IMR-90 (cell line): ENCODE measurements at places on chromosomes 13 and 19.

- no peak for DNase-seq
These were observed 221.8 kb downstream of the OXGR1 start for GRCh38 chr13:96772426-96772825.

DNA sequence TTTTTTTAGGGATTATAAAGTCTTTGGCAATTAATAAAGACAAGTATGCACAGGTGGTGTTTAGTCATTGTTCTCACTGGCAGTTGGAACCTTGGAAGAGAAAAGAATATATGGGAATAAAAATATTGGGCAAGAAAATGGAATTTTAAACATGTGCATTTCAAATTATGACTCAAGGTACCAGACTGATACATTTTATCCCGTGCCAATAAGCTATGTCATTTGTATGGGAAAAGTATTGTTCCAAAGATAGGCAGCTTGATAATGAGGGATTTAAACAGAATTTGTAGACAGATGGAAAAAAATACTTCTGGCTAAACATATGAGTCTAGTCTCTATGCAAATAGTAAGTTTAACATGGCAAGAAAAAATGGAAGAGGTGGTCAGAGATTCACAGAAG, 169.5 kb upstream of the UFM1 start:
- peak; percentile 2 for DNase-seq

GRCh38 chr13:113231306-113232207, 22.1 kb downstream of the CUL4A start:
- DNase-seq: no peak

DNA sequence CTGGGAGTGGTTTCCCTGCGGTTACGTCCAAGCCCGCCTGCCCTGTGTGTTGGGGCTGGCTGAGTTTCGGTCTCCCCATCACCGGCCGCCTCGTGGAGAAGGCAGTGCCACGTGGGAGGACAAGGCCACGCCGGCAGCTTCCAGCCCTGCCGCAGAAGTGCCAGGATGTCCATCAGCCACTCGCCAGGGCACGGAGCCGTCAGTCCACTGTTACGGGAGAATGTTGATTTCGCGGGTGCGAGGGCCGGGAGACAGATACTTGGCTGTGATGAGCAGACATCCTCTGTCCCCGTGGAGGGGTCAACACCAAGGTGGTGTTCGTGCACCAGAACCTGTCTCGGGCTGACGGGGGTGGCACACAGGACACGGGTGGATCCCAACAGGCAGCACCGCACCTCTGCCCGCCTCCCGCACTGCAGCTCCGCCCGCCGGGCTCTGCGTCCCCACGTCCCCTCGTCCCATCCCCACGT, 86.4 kb upstream of the MCF2L start:
- no peak for DNase-seq

DNA sequence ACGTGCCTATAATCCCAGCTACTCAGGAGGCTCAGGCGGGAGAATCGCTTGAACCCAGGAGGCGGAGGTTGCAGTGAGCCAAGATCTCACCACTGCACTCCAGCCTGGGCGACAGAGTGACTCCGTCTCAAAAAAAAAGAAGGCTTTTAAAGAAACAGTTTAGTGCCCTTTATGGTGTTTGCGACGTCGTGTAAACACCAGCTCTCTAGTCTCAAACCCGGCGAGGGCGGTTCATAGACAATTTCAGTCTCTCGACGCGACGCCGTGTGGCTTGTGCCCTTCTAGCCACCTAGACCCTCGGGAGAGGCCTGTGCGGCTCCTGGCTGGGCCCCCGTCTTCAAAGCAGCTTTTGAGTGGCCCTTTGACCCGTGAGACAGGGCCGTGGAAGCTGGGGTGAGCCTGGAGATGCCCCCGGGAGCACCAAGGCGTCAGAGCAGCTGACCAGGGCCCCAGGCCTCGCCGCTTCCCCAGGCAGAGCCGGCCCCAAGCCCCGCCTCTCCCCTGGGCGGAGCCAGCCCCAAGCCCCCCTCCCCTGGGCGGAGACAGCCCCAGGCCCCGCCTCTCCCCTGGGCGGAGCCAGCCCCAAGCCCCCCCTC, 5.0 kb upstream of the MADCAM1 start:
- DNase-seq: no peak
